ENCODE measurements at places on chromosomes 7 and 10.

GRCh38 chr7:55075464-55076021, 56.7 kb downstream of the EGFR start:
- no peak for DNase-seq

GRCh38 chr10:31816318-31816717, 112.3 kb downstream of the ARHGAP12 start:
- no peak for DNase-seq

- DNase-seq: no peak
Measured at GRCh38 chr7:141295367-141295895, 221.6 kb downstream of the TMEM178B start.

GRCh38 chr10:29676732-29677131, 42.0 kb upstream of the SVIL start:
- DNase-seq: no peak

GRCh38 chr7:135936497-135937217, 40.5 kb downstream of the MTPN start:
- no peak for DNase-seq

DNA sequence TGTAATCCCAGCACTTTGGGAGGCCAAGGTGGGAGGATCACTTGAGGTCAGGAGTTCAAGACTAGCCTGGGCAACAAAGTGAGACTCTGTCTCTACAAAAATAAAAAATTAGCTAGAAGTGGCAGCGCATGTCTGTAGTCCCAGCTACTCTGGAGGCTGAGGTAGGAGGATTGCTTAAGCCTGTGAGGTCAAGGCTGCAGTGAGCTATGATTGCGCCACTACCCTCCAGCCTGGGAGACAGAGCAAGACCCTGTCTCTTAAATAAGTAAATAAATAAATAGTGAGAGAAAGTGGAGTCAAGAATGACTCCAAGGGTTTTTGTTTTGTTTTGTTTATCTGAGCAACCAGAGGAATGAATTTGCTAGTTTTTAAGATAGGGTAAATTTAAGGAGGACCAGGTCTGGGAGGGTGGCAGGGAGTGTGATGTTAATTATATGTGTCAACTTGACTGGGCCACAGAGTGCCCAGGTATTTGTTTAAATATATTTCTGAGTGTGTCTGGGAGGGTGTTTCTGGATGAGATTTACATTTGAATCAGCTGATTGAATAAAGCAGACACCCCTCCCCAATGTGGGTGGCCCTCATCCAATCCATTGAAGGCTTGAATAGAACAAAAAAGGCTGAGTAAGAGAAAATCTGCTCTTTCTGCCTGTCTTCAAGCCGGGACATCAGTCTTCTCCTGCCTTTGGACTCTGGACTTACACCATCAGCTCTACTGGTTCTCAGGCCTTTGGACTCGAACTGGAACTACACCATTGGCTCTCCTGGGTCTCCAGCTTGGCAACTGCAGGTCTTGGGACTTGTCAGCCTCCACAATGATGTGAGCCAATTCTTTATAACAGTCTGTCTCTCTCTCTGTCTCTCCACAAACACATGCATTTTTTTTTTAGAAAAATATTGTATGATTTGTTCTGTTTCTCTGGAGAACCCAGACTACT, 23.5 kb downstream of the IMPDH1 start:
- DNase-seq: no peak

Data from DND-41 (cell line).